Fibroblast of pulmonary artery (primary cell): ENCODE measurements at places on chromosomes 1 and 21.

- DNase-seq: no peak
Measured at GRCh38 chr1:229011022-229011421, 259.9 kb upstream of the RAB4A start.

- no peak for DNase-seq
Measured at GRCh38 chr1:190262538-190262937, 215.1 kb downstream of the BRINP3 start.

- no peak for DNase-seq
Measured at GRCh38 chr1:156958247-156958714, 37.8 kb downstream of the LRRC71 start.

GRCh38 chr21:41277846-41278245, 38.8 kb upstream of the FAM3B start:
- no peak for DNase-seq

DNA sequence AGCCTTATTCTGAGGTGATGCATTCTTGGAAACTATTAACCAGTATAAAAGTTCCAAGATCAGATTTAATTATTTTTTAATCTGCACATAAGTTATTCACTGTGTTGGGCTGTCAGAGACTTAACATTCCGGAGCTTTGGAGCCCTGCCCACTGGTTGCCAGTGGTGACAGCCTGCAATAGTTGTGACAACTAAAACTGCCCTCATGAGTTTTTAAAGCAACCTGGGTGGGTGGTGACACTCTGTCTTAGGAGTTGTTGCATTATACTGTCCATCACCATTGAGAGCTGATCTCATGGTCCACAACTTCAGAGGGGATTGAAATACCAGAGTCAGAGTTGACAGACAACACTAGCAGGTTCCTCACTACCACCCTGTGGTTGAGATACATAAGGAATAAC, 653.9 kb upstream of the USP24 start:
- DNase-seq: peak; percentile 18

DNA sequence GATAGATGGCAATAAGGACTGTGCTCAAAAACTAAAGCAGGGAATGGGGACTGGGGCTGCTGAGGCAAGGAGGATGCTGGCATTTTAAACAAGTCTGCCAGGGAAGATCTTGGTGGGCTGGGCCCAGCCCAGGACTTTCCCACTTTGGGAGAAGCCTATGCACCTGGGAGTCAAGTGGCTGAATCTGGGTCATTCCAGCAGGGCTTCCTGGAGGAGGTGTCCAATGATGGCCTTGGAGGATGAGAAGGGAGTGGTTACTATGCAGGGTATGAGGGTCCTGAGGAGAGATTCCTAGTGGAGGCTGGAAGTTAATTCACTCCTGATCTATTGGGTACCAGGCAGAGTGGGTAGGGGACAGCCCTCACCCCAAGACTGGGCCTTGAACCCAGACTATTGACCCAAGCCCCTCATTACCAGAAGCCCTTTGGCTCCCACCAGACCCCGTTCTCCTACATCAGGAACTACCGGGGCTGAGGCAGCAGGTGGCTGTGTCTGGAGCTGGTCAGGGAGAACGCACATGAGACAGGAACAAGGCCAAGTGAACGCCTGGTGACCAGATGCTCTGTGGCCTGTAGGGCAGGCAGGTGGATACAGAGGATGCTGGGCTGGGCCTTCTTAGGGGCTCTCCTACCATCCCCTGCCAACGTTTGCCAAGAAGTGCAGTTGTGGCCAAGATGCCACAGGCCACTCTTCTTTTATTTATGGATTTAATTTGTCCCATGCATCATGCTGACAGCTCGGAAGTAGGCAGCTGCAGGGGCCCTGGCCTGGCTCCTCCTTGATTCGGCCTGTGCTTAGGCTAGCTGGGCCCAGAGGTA, 18.3 kb upstream of the LRP8 start:
- DNase-seq: no peak

DNA sequence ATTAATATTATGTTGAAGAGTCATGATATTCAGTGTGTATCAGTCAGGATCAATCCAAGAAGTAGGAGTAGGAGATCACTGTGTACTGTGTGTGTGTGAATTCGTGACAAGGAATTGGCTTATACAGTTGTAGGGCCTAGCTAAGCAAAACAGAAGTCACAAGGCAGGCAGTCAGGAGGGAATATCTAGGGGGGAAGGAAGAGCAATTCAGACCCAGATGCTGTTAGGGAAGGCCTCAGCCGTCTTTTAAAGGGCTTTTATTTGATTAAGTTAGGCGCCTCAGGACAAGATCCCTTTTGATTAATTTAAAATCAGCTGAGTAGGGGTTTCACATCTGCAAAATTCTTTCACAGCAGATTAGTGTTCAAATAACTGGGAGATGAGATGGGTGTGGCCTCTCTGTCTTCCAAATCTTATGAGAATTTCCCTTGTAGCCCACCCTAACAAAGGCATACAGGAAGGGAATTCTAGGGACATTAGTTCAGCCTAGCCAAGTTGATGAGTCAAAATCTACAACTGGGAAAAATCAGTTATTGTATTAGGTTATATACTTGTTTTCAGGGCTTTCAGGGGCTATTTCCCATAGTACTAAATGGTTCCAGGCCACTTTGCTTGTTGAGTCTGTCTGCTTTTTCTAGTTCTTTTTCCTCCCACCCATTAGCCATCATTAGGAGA, 47.4 kb downstream of the ALG6 start:
- DNase-seq: no peak

DNA sequence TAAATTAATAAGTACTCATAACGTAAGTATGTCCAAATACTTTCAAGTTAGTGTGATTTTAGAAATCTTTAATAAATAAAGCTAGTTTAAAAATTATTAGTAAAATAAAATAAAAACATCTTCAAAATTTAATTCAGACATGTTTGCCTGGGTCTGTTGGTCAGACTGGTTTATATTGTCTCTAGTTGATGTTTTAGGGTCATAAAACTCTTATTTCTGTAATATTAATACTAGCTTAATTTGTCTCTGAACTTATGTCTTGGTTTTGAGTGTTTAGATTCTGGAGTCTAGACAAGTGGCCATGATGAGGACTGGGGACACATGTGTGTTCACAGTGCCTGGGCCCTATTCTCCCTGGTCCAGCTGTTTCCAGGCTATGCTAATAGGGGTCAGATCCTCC, 184.5 kb upstream of the TNR start:
- DNase-seq: no peak

DNA sequence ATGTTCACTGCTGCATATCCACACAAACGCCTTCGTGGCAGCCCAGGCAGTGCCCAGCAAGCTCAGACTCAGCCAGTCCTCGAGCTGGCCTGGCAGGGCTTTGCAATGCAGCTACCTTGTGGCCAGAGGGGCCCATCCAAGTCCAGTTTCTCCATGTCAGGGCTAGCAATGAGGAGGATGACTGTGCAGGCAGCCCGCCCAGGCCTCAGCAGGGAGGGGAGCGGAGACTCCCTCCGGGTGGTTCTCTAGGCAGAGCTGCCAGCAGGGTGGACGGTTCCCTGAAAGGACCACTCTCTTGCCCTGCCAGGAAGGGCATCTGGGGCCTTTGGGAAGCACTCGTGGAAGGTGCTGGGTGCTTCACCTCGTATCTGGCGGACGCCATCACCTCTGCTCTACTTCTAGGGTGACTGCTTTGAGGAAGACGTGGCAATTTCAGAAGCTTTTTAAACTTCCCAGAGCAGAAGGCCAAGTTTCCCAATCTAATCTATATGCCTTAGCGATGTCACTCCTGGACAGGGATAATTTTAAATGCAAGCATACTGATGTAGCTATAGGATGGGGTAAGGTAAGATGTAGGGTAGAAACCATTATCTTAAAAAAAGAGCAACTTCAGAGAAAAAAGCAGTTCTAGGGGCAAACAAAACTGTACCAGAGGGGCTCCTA, 56.2 kb downstream of the RUNX1 start:
- peak; percentile 60 for DNase-seq

DNA sequence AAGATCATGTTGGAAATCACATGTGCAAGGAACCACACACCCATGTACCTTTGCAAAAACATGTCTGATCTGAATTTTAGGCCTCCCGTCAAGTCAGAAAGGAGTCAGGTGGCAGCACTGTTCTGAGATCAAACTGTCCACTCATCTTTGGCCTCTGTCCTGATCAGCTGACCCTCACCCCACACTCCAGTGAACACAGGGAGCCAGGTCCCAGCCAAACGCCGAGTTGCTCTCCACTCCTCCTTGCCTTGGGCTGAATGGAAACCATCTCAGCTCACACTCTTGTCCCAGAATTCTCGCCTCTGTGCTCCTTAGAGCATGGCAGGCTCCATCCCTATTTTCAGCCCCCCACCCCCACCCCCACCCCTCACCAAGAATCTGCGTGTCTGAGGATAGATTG, 4.6 kb upstream of the RNF186 start:
- DNase-seq: no peak

GRCh38 chr1:203059485-203059884, 26.3 kb downstream of the MYOG start:
- DNase-seq: no peak

DNA sequence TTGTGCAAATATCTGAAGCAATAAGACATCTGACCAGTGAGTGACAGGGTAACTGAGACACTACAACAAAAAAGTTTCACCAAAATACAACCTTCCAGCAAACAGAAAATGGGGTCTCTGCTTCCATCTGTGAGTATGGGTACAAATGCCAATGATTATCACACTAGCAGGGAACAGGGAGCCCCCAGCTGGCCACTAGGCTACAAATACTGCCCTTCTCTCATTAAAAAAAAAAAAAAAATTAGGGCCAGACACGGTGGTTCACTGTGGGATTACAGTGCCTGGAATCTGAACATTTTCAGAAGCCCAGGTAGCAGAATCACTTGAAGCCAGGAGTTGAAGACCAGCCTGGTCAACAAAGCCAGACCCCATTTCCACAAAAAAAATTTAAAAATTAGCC, 48.4 kb upstream of the EDARADD start:
- DNase-seq: no peak

- no peak for DNase-seq
Measured at GRCh38 chr1:193365966-193366365, 179.6 kb upstream of the B3GALT2 start.

GRCh38 chr1:113787663-113788062, 24.6 kb downstream of the RSBN1 start:
- DNase-seq: no peak

- no peak for DNase-seq
Measured at GRCh38 chr1:61654067-61654466, 70.9 kb downstream of the TM2D1 start.

GRCh38 chr1:91171898-91172297, 150.1 kb upstream of the ZNF644 start:
- peak; percentile 6 for DNase-seq

- peak; percentile 27 for DNase-seq
Measured at GRCh38 chr1:53987880-53988279, 30.1 kb downstream of the LDLRAD1 start.

GRCh38 chr1:200654660-200655059, 15.0 kb downstream of the DDX59 start:
- DNase-seq: no peak

DNA sequence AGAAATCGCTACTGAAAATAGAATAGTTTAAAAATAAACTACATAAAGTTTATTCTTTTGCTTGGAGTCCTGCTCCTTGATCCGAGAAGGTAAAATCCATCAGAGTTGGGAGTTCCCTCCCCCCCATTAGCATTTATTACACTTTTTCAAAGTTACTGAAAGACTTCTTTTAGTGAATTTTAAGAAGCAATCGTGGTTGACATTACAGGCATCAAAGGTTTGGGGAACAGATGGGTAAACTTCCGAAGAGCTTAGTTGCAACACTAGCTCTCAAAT, 31.0 kb upstream of the NFIA start:
- DNase-seq: peak; percentile 6

- peak; percentile 72 for DNase-seq
Measured at GRCh38 chr1:234600418-234601281, 9.3 kb downstream of the IRF2BP2 start.

DNA sequence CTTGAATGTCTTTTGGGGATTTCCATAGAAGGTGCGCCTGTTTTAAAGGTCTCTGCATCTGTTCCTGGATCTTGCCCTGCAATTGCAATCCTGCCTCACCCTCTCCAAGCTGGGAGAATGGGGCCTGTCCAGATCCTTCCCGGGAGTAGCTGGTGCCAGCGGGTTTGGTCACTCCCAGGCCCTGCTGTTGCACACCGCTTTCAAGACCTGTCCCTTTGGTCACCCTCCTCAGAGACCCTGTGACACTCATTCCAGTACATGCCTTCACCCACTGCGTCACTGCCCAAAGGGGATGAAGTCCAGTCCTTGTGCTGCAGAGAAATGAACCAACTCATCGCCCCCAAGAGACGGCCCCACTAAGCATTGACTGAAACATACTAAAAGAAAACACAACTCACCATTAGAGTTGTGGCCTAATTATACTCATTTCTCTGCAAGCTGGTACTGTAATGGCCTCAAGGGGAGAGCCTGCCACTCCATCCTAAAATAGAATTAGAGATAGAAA, 1.9 kb upstream of the IRF2BP2 start:
- DNase-seq: no peak

DNA sequence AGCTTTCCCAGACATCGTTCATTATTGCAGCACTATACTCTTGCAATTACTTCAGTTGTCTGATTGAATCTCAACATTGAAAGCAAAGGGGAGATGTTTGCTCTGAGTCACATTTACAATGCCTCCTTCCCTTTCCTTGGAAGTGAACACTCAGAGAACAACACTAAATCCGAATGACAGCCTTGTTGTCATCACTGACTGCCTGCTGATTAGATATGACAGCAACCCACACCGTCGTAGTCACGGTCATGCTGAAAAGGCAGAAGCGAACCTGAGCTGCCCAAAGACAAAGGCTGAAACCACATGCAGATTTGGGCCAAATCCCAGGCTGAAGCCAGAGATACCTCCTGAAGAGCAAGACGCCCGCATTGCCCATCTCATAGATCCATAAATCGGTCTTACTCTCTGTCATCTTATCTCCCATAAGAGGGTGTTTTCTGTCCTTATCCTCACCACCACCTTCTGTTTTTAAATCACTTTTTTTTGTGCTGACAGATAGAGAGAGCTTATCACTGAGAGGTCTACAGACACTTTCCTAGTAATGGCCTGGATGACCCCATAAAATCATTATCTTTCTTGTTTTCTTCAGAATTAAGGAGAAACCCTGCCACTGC, 47.5 kb downstream of the TMCO4 start:
- DNase-seq: no peak

DNA sequence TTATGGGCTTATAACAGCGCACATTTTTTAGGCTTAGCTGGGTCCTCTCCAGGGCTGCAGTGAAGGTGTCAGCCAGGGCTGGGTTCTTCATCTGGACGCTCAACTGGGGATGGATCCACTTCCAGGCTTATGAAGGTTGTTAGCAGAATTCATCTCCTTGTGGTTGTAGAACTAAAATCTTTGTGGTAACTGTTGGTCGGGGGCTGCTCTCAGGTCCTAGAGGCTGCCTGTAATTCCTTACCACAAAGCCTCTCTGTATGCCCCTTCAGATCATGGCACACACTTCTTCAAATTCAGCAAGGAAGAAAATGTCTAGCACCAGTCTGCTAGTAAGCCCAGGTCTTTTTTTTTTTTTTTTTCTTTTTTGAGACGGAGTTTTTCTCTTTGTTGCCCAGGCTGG, 40.9 kb upstream of the EPS8L3 start:
- no peak for DNase-seq

- DNase-seq: no peak
Measured at GRCh38 chr1:29283804-29284195, 47.5 kb downstream of the PTPRU start.
